ENCODE measurements at places on chromosomes 7 and 10.

- no peak for DNase-seq
These were observed 234.6 kb downstream of the TNS3 start for GRCh38 chr7:47347346-47347745.

GRCh38 chr10:77571490-77571889 is 66.1 kb downstream of the KCNMA1 start:
- DNase-seq: no peak

GRCh38 chr7:50308203-50308531 is 3.7 kb downstream of the IKZF1 start:
- DNase-seq: no peak

- no peak for DNase-seq
These were observed 90.4 kb downstream of the SPAG6 start for GRCh38 chr10:22435650-22436049.

- no peak for DNase-seq
These were observed 1.5 kb upstream of the LRRC4 start for GRCh38 chr7:128032605-128033235.
